ENCODE measurements at places on chromosomes 7 and 10. TPM values are rescaled to one million over a fixed set of nuclear protein-coding genes. Genes with fewer than 3 reads are reported as not detected.
A peak's percentile ranks its signal among the peaks of the same experiment; 100 is the strongest.

Gene SDK1
- total RNA-seq = 24.5 TPM

DNA sequence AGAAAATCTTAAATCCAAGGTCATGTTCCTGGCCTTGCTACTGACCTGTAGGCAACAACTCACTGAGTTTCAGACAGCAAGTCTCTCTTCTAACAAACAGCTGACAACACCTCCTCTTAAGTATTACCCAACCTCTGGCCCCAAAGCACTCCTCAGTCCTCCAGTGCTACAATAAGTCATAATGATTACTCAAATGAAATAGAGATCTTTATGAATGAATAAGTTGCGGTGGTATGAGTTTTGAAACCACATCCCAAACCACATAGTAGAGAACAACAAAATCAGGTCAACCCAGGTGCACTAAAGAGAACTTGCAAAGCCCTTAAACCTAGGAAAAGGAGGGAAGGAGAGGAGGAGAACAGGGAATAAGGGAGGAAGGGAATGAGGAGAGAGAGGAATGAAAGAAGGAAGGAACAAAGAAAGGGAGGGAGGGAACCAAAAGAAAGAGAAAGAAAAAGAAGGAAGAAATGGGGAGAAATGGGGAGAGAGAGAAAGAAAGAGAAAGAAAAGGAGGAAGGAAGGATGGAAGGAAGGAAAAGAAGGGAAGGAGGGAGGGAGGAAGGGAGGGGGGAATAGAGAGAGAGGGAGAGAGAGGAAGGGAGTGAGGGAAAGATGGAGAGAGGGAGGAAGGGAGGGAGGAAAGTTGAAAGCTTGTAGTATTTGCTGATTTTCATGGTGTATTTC is 142.8 kb upstream of the CALCR start:
- DNase-seq = peak; percentile 79

Gene COL28A1
- total RNA-seq = 0.17 TPM

DNA sequence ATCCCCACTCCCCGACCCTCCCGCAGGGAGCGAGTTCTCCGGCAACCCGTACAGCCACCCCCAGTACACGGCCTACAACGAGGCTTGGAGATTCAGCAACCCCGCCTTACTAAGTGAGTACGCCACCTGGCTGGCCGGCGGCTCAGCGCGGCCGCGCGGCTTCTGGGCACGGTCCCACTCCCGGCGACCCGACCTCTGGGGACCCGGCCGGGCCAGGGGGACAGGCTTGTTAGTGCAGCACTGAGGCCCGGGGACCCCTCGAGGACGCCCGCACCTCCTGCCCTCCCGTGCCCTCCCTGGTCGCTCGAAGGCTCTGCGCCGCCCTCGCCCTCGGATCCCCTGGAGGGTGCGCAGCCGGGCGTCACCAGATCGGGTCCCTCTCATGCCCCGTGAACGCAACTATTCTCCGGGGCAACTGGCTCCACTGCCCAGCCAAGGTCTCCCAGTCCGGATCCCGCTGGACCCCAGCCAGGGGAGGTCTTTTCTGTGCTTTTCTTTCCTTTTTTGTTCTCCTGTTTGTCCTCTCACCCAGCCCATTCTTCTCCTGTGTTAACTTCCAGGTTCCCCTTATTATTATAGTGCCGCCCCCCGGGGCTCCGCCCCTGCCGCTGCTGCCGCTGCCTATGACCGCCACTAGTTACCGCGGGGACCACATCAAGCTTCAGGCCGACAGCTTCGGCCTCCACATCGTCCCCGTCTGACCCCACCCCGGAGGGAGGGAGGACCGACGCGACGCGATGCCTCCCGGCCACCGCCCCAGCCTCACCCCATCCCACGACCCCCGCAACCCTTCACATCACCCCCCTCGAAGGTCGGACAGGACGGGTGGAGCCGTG is 81.8 kb downstream of the PAX2 start:
- DNase-seq = peak; percentile 19

Gene CALY
- 0.75 TPM for total RNA-seq

GRCh38 chr7:55570939-55571338 is 1.4 kb downstream of the VOPP1 start:
- peak; percentile 74 for DNase-seq

Gene PIK3AP1
- total RNA-seq = not detected

All from mammary epithelial cell (primary cell).